CD4-positive, alpha-beta T cell treated with Interleukin-21 for 1 hour (primary cell): ENCODE measurements at places on chromosomes 2 and 18.

DNA sequence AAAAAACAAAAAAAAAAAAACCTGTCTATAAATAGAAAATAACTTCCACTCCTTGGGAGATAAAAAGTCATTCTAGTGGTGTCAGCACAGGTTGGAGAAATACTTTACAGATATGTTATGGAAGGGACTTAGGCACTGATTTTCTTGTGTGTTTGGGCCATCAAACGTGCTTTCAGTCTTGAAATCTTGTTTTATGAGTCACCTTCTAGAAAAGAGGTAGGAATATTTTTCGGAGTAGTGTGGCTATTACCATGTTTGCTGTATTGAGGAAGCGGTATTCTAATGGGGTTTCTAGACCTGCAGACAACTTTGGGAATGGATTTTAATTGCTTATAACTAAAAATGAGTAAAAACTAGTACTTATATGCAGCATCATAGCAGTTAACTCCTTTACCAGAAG lies 12.0 kb downstream of the HNMT start:
- DNase-seq: no peak

- DNase-seq: no peak
Measured at GRCh38 chr2:20108655-20109396, 57.4 kb upstream of the LAPTM4A start.

DNA sequence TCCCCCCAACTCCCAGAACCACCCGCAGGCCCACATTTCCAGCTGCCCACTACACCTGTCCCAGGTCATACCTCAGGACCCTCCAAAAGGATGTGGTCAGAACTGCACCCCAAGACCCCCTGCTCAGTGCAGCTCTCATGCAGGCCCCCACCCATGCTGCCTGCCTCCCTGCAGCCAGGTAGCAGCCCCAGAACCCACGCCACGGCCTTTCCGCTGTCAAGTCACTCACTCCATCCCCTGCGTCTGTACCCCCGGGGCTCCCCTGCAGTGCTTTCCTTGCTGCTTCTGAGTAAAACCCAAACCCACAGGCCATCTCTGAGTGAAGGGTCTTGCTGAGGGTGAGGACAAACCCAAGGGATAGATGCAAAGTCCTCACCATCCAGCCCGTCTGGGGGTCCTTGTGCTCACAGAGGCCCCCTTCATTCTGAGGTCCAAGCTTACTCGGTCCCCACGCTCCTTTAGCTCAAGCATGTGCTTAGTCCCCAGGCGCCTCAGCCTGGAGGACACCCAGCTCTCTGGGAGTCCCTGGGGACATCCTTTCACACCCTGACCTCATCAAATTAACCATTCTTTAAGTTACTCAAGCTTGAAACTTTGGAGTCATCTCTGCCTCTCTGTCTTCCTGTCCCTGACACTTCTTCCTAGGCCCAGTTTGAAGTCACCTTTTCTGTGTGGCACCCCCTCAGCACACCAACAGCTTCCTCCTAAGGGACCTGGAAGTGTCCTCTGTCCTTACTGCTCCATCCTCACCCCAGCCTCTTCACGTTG lies 130.1 kb downstream of the SMAD7 start:
- DNase-seq: no peak

GRCh38 chr2:62868947-62869346 lies 163.4 kb downstream of the EHBP1 start:
- no peak for DNase-seq

DNA sequence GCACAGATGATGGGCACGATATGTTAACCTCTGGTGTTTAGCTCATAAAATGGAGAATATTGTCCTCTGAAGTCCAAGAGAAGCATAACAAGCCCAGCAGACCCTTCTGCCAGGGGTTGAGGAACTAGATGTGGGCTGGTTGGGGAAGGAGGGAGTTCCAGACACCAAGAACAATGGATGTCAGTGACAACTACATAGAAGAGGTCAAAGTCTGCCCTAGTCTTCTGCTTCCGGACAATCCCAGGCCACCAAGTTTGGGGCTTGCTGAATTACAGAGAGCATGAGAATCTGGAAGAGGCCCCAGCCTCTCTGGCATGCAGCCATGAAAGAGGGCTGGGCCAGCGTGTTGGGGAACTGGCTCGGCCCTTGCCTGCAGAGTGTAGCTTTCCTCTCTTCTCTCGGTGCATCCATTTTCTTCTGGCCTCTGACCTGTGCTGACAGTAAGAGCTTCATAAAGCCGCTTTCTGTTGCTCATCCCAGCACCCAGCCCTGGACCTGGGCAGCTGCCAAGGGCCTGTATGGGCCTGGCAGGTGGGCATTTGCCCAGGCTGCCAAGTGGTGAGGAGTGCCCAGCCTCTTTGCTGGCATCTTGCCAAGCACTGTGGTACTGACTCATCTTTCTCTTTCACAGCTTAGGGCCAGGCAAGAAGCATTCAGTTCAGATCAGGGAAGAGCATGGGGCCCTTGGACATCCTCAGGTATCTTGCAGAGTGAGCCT lies 14.6 kb upstream of the LAPTM4A start:
- DNase-seq: no peak

DNA sequence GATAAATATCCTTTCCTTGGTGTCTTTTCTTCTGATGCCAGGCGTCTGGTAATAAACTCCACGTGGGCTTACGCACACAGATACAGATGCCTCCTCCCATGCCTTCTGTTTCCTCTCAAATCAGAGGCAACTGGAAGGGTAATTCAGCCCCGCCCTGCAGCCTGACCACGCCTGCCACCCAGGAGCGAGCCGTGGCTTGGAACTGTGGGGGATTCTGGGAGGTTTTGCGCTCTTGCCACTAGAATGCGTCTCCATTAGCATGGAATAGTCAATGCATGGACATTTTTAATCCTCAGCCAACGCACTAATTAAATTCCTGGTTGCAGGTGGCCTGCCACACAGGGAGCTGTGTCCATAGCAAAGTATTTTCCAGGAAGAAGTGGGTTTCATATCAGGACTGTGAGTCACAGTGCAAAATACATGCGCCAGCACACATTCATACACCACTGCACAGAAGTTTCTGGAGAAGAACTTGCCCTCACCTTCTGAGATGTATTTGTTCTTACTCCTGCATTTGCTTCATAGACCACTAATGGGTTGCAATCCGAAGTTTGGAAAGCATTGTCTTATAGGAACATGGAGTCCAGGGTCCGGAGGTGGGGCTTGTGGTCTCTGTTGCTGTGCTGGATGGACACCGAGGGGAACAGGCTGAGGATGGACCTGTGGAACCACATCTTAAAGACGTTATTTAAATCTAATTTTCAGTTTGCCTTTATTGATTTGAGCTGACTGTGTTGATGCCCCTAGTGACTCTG lies 151.4 kb downstream of the LDLRAD4 start:
- no peak for DNase-seq
